OCI-M1 (cell line): ENCODE measurements at places on chromosomes 12 and 14.

GRCh38 chr14:85535321-85535720 lies 5.4 kb downstream of the FLRT2 start:
- no peak for DNase-seq

DNA sequence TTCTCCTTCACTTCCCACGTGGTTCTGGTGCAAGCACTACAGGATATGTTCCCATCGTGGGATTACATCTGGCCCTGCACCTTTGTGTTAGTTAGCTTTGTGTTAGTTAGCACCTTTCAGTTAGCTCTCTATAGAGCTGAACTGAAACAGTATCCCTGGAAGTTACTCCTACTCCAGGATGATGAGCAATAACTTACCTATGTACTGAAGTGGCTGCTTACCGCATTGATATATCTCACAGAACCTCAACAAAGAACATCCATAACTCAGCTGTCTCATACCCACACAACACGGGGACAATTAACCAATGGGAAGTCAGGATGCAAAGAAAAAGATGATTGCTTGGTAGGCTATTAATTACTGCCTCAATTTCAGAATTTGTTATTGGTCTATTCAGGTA lies 146.6 kb downstream of the ASCL4 start:
- no peak for DNase-seq

GRCh38 chr14:94542811-94543440 lies 18.3 kb upstream of the SERPINA4 start:
- no peak for DNase-seq

GRCh38 chr12:44550377-44550776 lies 325.7 kb downstream of the NELL2 start:
- no peak for DNase-seq

DNA sequence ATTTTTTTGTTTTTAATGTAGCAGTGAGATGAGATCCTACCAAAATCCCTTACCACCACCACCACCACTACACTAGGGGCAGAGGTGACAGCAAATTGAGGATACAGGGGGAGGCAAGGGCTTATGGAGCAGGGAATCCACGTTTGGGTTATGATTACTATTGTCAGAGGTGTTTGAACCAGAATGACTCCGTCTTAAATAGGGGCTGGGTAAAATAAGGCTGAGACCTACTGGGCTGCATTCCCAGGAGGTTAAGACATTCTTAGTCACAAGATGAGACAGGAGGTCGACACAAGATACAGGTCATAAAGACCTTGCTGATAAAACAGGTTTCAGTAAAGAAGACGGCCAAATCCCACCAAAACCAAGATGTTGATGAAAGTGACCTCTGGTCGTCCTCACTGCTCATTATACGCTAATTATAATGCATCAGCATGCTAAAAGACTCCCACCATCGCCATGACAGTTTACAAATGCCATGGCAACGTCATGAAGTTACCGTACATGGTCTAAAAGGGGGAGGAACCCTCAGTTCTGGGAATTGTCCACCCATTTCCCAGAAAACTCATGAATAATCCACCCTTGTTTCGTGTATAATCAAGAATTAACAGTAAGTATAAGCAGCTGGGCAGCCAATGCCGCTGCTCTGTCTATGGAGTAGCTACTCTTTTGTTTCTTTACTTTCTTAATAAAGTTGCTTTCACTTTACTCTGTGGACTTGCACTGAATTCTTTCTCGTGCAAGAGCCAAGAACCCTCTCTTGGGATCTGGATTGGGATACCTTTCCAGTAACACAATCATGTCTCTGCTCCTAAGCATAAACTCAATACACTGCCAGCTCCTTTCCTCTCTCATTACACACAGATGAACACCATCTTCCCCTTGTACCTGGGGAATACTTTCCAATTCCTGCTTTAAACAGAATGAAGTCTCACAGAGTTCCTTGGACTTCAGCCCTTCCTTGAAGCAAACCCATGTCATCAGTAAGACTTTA lies 16.7 kb upstream of the CRY1 start:
- peak; percentile 82 for DNase-seq

DNA sequence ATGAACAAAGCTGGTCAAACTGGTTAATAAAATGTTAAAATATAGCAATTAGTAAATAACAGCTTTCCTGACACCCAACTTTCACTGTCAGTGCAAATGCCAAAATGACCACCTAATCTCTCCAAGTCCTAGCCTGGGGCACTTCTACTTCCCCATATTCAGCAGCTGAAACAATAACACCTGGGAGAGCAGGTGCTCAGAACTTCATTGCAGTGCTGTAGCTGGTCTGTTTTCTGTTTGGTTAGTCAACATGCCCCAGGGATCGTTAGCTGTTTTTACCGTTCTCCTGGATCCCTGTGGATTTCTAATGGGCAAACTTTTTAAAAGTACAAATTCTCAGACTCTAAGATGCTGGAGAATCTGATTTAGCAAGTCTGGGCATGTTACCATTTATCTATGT lies 759.7 kb downstream of the GALC start:
- no peak for DNase-seq

DNA sequence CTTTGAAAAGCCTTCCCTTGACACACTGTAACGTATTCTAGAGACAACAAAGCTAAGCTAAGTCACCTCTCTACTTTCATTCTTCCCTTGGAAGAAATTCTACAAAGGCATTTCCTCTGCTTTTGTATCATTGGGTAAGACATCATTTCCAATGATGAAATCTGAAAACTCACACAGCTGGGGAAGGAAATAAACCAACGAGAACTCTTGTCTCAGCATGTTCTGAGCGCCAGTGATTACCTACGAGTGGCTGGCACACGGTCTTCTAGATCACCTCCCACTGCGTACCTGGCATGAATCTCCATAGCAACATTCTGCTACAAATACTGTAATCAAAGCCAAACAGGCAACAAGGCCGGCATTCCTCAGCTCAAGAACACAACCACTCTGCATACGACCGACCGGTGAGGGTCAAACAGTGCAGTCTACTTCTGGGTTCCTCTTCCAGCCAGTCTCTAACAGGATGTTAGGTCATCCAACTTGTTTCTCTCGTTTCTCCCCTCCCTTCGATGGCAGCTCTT lies 7.6 kb downstream of the VPS37B start:
- DNase-seq = peak; percentile 89

DNA sequence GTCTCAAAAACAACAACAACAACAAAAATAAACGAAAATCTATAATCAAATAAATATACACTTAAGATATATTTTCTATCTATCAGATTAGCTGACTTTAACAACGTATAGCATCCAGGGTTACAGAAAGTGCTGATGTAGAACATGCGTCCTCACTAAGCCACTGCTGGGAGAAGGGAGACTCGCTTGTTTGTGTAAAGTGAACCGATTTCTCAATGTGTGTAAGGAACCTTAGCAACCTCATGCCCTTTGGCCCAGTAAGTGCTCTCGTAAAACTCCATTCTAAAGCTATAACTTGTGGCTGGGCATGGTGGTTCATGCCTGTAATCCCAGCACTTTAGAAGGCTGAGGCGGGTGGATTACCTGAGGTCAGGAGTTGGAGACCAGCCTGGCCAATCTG lies 23.8 kb downstream of the NFKBIA start:
- DNase-seq = no peak

DNA sequence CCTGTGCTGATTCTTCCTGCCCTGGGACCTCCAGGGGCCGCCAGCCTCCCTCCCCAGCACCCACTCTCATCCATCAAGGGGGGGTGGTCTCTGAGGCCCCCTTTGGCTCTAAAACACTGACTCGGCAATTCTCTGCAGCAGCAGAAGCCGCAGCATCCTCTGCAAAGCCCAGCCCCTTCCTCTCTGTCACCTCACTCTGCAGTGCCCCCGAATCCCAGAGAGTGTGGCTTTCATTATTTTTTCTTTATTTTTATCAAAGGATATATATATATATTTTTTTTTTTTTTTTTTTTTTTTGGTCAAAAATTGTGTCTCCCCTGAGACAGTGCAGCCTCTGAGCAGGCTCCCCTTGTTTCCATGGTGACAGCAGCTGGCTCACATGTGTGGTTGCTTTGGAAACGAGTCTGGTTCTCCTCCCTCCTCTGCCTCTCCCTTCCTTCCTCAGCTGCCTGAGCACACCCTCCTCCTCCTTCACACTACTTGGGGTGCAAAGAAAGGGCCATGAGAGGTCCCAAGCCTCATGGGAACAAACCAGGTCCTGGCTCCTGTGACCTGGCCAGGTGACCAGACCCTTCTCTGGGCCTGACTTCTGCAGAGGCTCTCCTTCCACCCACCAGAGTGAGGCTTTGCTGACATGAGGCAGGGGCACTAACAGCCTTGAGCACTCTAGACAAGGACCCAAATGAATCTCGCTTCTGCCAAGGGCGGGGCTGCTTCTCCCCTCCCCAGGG lies 100.5 kb downstream of the LRRC74A start:
- DNase-seq = no peak

DNA sequence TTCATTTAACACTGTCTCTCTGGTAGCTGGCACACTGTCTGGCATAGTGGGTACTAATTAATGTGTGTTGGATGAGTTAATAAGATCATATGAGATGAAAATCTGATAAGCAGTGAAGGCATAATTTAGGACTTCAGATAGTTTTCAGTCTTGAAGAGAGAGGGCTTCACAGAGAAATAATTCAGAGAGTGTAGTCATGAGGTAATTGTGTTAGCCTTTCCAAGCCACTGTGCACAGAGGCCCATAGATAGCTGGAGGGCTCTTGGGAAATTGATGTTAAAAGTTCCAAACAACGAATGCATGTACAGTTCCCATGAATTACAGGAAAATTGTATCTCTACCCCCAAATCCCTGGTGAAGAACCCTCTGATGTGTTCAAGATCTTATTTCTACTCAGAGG lies 133.8 kb upstream of the HMGA2 start:
- DNase-seq = no peak

DNA sequence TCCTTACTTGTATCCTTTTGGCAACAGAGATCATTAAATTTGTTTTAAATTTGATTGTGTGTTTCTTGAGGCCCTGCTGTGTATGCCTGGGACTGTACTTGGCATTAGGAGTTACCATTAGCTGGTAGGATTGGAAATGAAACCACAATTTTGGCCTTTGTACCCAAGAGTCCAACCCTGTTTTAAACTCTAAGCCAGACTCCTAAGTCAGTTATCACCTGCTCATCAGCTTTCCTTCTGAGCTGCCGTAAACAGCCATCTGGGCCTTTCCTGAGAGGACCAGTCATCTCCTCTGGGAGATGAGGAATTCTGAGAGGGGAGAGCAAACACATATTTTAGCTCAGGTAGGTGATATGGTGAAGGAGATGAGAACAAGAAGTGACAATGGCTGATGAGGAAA lies 74.3 kb upstream of the SRSF5 start:
- DNase-seq = no peak

GRCh38 chr12:112901271-112901670 lies 5.5 kb upstream of the OAS1 start:
- DNase-seq = no peak

GRCh38 chr14:94397289-94398181 lies 9.1 kb upstream of the SERPINA1 start:
- no peak for DNase-seq

DNA sequence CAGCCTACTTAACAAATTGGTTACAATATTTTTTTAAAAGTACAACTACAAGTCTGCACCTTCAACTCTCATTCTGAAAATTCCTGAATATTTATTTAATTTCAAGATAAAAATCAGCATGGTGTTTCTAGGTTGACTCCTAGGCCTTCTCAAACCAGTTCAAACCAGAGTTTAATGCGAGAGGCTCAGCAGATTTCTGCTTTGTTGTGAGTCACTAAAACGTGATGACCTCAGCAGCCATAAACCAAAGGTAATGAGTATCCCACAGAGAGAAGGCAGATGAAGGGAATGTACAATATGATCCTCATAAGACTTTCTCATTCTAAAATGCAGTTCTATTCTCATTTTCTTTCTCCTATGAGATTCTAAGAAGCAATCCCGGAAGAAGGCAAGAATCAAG lies 1.5 kb downstream of the PRDM4 start:
- peak; percentile 85 for DNase-seq

- DNase-seq = no peak
These were observed 111.7 kb downstream of the KITLG start for GRCh38 chr12:88468581-88468980.

GRCh38 chr12:121494093-121494787 lies 86.6 kb downstream of the KDM2B start:
- DNase-seq = peak; percentile 33

DNA sequence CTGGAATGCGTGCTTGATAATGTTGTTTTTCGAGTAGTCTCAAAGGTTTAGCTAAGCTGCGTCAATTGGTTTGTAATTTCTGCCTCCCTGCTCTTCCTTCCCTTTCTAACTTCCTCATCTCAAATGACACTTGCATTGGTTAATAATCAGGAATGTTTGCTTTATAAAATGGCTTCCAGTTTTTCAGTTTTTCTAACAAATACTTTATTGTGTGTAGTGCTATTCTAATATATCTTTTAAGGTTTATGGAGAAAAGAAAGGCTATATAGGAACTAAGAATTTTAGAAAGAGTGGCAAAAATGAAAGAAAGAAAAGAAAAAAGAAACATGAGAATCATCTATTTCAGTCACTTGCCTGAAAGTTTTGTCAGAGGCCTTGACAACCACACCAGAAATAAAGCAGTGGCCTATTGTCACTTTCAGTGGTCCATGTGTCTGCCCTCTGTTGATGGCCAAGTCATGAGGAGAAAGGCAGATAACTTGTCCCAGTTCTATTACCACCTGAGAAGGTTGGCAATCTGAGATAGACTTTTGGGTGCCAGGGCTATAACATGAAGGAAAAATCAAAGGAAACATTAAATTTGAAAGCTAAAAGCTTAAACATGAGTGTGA lies 221.9 kb upstream of the KITLG start:
- DNase-seq = no peak

- peak; percentile 25 for DNase-seq
These were observed 538.7 kb upstream of the TMEM132C start for GRCh38 chr12:127728285-127728684.

DNA sequence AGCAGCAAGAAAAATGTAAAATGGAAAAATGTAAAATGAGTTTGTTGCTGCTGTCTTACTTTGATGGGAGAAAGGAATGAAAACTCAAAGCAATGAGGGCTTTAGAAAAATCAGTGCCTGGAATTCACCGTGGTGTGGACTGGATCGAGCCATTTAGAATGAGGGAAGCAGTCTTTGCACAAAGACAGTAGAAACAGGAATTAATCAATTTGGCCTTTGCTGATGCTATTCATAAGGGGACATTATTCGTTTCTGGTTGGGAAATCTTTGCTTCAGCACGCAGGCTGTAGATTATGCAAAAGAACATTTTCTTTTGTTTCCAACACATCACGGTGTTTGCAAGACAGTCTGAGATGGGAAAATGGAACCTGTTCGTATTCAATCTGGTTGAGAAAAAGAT lies 6.9 kb upstream of the TUNAR start:
- no peak for DNase-seq

GRCh38 chr12:25755971-25756260 lies 202.6 kb upstream of the RASSF8 start:
- DNase-seq = peak; percentile 16

DNA sequence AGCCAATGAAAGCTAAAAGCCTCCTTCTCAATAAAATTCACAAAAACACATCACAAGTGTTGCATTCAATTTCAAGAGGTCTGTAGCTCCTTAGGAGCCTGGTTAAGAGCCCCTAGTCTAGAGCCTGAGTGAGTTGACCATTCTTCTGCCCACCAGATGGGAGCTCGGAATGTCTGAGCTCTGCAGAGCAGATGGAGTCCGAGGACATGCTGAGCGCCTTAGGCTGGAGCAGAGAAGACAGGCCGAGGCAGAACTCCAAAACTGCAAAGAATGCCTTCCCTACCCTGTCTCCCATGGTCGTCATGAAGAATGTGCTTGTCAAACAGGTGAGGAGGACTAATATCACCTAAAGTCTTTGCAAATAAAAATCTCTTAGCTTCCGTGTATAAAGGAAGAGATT lies 11.6 kb downstream of the CIPC start:
- no peak for DNase-seq
